ENCODE measurements at places on chromosomes 5 and 9.

GRCh38 chr9:73178044-73178443, 26.4 kb downstream of the ANXA1 start:
- DNase-seq = no peak

DNA sequence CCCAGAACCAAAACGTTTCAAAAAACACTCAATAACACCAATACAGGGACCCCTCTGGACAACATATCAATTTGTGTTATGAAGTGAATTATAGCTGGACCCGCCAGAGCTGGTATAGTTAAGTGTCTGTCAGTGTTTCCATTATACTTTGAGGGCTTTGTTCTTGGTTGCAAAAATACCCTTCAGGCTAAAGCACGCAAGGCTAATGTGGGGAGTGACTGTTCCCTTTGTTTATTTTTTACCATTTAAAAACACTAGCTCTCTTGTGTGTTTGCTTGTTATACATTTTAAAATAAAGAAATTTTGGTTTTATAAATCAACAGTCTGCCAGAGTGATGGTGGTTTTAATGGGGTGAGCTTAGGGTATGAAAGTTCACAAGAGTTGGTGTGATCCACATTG, 859.5 kb downstream of the PTPRD start:
- no peak for DNase-seq

DNA sequence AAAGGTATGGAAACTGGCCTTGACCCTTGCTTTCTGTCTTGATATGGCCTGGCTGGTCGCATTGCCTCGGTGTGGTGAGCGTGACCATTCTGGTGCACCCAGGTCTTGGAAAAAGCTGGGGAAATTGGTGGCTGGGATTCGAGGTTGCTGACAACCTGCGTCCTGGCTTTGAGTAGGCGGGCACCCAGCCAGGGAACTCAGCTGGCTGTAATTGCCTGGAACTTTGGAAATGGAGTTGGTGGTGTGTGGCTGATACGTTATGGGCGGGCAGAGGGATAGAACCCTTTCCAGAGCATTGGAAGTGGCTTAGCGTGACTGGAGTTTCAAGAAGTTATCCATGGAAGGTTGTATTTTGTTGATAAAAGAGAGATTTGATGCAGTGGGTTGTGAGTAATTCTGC, 35.2 kb downstream of the KCNMB1 start:
- no peak for DNase-seq

- DNase-seq = no peak
These were observed 135.8 kb downstream of the TRIM36 start for GRCh38 chr5:115033861-115034260.

- DNase-seq = no peak
These were observed 499.0 kb upstream of the SGCD start for GRCh38 chr5:155827949-155828348.

DNA sequence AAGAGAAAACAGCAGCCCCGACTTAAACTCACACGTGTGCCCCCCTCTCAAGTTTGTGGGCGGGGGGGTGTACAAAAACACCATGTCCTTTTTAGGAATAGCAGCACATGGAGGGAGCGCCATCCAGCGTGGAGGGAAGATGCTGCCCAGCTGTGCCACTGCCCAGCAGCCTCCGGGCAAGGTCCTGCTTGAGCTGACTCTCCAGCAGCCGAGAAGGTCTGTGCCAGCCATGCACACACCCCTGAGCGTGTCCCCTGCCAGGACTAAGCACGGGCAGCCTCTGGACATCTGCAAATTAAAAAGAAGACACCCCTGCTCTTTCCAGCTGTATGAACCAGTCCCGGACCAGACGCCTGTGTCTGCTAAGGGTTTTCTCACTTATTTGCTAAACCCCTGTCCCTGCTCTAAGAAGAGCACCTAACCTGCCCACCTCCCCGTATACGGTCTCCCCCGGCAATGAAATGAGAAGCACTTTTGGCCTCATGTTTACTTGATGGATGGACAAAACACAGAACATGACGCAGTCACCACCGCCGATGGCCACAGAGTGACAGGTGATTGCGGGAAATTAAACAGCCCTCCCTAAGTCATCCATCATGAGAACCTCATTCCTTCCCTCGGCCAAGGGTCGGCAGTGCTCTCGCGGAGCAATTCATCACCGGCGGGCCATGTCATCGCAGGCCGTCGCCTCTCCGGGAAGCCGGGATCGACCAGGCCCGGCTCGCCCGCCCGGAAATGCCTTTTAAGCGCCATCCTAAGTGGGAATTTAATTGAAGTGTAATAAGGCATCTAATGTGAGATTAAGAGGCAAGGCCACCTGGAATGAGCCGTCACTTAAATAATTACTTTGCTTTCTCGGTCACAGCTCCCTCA, 96.9 kb downstream of the OLFM1 start:
- DNase-seq = no peak

DNA sequence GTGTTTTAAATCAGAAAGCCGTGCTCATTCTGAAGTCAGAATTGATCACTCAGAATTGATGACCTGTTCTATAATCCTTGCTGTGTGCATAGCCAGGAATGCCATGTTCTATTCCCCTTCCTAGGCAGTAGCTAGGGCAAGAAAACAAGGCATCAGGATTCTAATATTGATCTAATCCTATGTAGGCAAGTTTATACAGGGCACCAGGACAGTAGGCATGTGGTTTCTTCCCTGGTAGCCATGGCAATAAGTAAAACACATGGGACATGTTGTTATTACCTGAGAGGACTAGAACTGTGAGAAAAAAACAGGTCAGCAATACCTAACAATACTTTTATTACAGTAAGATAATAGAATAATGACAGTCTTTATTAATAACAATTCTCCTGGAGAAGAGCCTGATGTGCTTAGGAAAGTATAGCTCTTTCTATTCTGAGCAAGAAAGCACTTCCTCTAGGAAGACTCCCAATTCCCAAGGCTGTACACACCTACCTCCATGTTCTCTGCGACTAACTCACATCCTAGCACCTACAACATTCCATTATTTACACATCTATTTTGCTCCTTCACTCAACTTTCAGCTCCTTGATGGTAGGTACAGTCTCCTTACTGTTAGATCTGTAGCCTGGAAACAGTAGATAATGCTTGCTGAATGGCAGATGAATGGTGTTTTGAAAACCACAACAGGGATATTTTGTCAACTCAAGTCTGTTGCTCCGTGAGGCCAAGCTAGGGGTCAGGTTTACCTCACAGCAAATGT, 70.8 kb downstream of the STX17 start:
- no peak for DNase-seq

GRCh38 chr9:4167079-4167671, 132.7 kb downstream of the GLIS3 start:
- peak; percentile 65 for DNase-seq

DNA sequence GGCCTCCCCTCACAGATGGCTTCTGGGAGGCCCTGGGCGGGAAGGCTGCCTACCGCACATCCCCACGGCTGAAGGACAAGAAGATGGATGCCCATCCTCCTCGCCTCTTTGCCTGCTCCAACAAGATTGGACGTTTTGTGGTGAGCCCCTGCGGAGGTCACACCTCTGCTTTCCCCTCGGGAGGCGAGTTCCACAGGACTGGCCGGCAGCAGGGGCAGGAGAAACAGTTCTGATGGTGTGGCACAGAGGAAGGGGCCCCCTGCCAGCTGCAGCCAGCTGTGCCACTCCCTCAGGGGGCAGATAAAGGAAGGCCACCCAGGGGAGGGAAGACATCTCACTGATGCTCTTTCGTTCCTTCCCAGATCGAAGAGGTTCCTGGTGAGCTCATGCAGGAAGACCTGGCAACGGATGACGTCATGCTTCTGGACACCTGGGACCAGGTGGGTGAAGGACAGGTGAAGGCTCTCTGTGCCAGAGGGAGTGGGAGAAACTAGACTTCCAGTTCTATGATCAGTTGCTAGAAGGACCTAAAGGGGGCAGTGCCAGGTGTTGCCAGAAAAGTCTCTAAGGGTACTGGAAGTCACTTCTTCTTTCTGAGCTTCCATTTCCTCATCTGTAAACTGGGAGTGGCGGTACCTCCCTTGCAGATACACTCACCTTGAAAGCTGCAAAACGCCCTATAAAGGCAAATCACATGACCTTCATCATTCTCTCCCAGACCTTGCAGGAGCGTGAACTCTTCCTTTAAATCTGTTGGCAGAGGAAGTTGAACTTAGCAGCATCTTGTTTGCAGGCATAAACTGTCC, 41.0 kb downstream of the STOM start:
- DNase-seq = no peak

DNA sequence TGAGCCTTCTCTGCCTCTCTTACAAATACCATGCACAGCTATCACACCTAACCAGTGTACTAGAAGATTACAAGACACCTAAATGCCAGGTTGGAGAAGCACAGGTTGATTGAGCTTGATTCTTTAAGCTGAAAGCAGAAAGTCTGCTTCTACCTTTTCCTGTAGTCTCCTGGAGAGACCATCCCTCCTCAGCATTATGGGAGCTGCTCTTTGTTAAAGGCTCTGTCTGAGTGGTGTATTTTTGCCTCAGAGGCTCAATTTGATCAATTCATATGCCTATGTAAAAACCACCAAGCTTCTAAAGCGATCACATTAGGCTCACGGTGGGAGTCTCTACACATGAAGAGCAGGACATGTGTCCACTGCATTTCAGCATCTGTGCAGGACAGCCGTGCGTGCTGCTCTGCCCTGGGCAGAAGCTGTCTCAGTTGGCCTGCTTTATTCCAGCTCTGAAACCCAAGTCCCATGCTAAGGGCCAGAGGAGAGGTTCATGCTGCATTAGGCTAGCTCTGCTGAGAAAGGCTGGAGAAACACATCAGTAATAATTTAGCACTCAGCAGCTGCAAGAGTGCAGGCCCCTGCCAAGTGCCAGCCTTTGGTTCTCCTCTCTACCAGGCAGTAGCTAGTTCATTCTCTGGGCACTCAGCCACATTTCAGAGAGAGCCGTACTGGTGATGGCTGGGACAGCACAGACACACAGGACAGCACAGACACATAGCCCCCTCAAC, 41.7 kb downstream of the TMEM167A start:
- no peak for DNase-seq
